ENCODE measurements at places on chromosomes 3 and 15.

DNA sequence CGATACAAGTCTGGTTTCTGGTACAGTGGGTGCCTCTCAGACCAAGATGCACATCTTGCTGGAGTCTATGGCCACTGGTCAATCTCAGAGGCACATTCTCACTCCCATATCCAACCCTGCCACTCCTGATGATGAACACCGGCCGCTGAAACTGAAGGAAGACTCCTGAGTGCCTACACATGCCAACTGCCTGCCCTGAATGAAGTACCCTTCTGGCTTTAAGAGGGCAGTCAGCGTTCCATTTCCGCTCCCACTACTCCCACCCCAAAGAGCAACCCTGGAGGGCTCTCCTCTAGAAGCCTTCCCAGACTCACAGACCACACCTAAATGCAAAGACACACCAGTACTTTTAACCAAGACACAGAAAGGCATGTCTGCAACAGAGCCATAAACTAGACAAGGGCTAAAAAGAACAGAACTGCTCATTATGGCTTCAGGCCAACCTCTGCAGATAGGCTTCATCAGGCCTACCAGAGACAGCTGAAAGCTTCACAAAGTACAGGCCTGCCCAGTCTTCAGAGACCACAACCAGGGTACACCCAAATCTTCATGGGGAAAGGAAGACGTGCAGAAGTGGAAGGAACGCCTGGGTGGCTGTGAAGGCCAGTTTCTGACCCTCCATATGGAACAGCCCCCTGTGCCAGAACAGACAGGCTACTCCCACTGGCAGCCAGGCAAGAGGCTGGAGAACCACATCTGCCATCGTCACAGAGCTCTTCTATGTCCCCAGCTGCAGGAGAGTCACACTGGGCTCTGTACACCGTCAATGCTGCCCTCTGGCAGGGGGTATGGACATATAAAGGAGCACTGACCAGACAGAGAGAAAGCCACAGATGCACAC, 14.3 kb downstream of the ANP32A start:
- no peak for DNase-seq

GRCh38 chr3:103247459-103247858, 812.6 kb downstream of the ZPLD1 start:
- DNase-seq = no peak

- DNase-seq = no peak
These were observed 55.9 kb upstream of the FAM174B start for GRCh38 chr15:92711457-92711831.

- DNase-seq = no peak
These were observed 151.2 kb upstream of the UBE2E1 start for GRCh38 chr3:23654571-23654970.

- no peak for DNase-seq
These were observed 56.2 kb downstream of the SH3BP5 start for GRCh38 chr3:15276028-15276724.

All from CD4-positive, alpha-beta T cell treated with Interleukin-15 for 4 hours (primary cell).